Suprapubic skin (tissue), 4 donors: ENCODE measurements at places on chromosomes 12 and 14.

DNA sequence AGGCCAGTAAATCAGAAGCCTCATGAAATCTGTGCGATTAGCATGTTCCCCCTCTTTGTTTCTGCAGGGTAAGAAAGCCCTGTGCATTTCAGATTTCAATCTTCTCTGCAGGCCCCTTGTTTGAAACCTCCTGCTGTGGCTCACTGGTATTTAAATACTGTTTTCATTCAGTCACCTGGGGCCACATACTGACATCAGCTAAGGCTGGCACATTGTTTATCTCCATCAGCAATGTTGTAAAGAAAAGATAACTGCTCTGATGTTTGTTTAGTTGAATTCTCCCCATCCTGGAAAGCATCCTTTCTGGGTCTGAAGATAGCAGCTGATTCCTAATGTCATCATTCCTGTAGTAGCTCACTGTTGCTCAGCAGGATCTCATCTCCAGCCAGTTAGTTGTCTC, 554.9 kb downstream of the NRXN3 start:
- no peak for DNase-seq

DNA sequence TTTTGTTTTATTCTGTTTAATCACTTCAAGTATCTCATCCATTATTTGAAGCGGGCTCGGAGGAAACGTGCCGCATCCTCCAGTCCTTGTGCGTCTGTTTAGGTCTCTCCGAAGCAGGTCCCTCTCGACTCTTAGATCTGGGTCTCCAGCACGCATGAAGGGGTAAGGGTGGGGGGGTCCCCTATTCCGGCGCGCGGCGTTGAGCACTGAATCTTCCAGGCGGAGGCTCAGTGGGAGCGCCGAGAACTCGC, 311 bp upstream of the LGR5 start:
- DNase-seq: no peak

GRCh38 chr12:70443062-70443673, 77.1 kb downstream of the KCNMB4 start:
- DNase-seq: no peak

- no peak for DNase-seq
Measured at GRCh38 chr12:131929581-131930456, 743 bp downstream of the PUS1 start.

DNA sequence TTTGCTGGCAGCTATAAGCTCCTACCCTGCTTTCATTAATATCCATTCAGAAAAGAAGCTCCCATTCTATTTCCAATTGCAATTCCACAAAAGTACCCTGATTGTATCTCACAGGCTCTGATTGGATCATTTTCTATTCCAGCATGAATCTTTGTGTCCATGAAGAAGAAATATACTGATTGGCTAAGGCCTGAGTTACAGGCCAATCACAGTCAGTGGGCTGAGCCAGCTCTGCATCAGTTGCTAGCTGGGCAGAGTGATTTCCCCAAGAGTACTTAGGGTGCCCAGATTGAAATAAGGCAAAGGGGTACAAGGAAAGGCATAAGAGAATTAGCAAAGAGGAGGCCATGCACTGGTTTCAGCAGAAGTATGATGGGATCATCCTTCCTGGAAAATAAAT, 14.4 kb downstream of the ART4 start:
- DNase-seq: no peak

DNA sequence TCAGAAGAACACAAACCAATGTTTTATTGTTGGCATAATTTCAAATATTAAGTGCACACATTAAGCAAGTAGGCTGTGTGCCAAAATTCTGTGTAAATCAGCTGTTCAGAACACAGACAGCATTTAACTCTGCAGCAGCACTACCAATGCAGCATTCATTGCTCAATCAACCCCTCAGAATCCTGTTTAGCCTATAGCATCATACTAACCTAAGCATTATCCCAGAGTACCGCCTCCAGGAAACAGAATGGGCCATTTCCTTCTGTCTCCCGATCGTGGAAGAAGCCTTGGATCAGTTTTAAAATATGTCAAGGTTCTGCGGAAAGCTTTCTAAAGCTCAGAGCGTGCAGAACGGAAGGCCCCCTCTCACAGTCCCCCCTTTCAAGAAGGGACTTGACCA, 3.3 kb downstream of the IL26 start:
- no peak for DNase-seq

- DNase-seq: no peak
Measured at GRCh38 chr14:68257969-68258368, 438.4 kb downstream of the RAD51B start.

DNA sequence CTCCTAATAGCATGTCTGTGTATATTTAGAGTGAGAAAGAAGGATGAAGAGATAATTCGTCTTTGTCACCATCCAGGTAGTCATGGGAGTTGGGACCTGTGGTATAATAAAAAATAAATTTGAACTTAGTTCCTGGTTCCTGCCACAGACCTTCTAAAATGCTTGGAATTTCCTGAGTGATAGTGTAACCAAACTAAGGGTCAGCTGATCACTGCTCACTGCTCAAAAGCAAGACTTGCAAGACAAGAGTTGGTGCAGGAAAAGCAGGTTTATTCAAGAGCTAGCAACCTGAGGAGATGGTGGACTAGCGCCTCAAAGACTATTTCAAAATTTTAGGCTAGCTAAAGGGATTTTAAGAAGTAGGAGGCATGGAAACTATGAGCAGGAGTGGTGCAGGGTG, 19.1 kb downstream of the ANG start:
- DNase-seq: no peak

DNA sequence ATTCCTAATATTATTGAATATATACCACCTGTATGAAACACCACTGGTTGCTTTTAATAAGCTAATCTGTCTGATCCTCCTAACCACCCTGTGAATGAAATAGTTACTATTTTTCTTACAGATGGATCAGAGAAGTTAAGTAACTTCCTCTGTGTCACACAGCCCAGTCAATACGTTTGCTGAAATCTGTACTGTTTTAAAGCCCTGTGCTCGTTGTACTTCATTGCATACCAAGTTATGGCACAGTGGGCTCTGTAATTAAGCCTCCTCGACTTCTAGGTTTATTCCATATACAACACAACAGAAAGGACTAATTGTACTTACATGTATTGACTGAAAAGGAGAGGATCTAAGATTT, 137.9 kb downstream of the TPH2 start:
- DNase-seq: no peak

DNA sequence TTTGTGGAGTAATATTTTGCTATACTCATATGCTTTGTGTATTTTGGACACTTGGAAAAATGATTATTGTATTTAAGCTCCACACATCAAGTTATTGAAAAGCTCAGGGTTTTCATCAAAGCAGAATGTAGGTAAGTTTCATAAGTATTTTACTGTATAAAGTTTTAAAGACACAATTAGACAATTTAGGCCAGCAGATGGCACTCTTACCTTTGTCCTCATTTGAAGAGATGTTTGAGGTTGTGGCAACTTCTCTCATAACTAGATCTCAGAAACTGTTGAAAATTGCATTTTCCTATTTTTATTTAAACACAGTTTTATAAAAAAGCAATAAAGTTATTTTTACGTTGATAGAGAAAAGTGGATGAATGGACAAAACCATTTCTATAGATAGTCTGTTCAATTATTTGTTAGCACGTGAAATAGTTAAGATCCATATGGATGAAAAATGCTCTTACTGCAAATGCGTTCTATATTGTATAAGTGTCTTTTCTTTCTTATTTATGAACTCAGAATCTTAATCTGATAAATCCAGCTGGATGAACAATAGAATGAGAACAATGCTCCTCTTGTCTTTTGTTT, 300.0 kb downstream of the AEBP2 start:
- DNase-seq: no peak
